ENCODE measurements at places on chromosomes 7 and 10. TPM values are rescaled to one million over a fixed set of nuclear protein-coding genes. Genes with fewer than 3 reads are reported as not detected.
A peak's percentile ranks its signal among the peaks of the same experiment; 100 is the strongest.

- no peak overlapping the region for H3K27ac ChIP-seq
- no peaks in the 10 kb centered on the region for H3K36me3 ChIP-seq
- H3K4me3 ChIP-seq, result no peak overlapping the region
- no peaks in the 10 kb centered on the region for H3K27me3 ChIP-seq
These were observed 50.3 kb upstream of the MET start for GRCh38 chr7:116621649-116622048.

GRCh38 chr7:151139071-151139790, 28.3 kb downstream of the GBX1 start:
- H3K36me3 ChIP-seq, result no peaks in the 10 kb centered on the region
- H3K27ac ChIP-seq, result no peak overlapping the region
- H3K4me1 ChIP-seq, result no peaks in the 10 kb centered on the region
- H3K4me3 ChIP-seq, result no peak overlapping the region
- H3K27me3 ChIP-seq, result no peaks in the 10 kb centered on the region
- peak; percentile 22 for DNase-seq

- no peak overlapping the region for H3K27ac ChIP-seq
- no peaks in the 10 kb centered on the region for H3K27me3 ChIP-seq
- no peak for DNase-seq
- H3K36me3 ChIP-seq, result no peaks in the 10 kb centered on the region
- no peak overlapping the region for H3K4me3 ChIP-seq
These were observed 17.2 kb upstream of the SLK start for GRCh38 chr10:103949728-103950127.

- H3K4me1 ChIP-seq, result peaks cover 6% of the 10 kb centered on the region
- no peaks in the 10 kb centered on the region for H3K27me3 ChIP-seq
- no peak overlapping the region for H3K27ac ChIP-seq
- DNase-seq, result no peak
- H3K4me3 ChIP-seq, result no peak overlapping the region
These were observed 4.4 kb downstream of the ETV1 start for GRCh38 chr7:13984831-13985685.

DNA sequence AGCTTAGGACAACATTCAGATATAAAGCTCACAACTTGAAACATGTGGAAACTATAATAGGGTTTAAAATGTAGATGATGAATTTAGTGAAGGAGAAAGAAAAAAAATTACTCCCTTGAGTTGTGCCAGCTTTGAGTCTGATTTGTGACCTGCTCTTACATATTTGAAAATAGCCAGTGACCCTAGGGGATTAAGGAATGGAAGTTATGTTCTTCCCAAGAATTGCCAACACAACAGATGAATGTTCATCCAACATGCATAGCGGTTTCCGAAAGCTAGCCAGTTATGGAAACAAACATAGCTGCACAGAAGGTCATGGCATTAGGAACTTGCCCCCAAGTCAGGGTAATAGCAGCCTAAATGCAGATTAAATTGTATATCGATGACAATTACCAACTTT, 10.8 kb downstream of the TMEM196 start:
- no peak overlapping the region for H3K4me3 ChIP-seq
- no peak overlapping the region for H3K27ac ChIP-seq
- no peaks in the 10 kb centered on the region for H3K36me3 ChIP-seq
- DNase-seq, result no peak
- no peaks in the 10 kb centered on the region for H3K4me1 ChIP-seq

- H3K27ac ChIP-seq, result no peak overlapping the region
- H3K36me3 ChIP-seq, result peaks cover 1% of the 10 kb centered on the region
- DNase-seq, result no peak
- H3K4me1 ChIP-seq, result peaks cover 45% of the 10 kb centered on the region
- peak overlapping the region; percentile 70 for H3K4me3 ChIP-seq
- no peaks in the 10 kb centered on the region for H3K27me3 ChIP-seq
These were observed 431 bp downstream of the ZYX start for GRCh38 chr7:143381427-143382125.

- H3K27ac ChIP-seq, result no peak overlapping the region
- no peak for DNase-seq
- no peak overlapping the region for H3K4me3 ChIP-seq
- H3K4me1 ChIP-seq, result no peaks in the 10 kb centered on the region
These were observed 9.0 kb downstream of the ADGRA1 start for GRCh38 chr10:133096616-133097269.

DNA sequence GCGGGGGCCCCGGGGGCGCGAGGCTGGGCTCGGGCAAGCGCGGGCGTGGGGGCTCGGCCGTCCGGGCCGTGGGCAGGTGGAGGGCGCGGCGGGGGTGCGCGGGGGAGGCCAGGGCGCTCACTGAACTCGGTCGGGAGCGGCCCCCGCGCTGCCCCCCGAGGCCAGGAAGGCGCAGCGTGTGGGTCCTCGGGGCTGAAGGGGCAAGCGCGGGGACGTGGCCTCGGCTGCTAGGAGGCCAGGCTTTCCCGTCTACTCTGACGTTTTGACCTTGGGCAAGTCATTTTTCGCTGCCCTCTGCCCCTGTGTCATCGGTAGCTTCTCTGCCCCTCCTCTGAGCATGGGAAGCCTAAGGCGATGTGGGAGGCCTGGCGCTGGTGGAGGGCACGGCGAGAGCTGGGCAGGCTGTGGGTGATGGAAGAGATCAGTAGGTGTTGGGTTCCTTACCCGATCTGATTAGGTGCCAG, 441 bp downstream of the FBH1 start:
- H3K4me3 ChIP-seq, result peak overlapping the region; percentile 74
- peak; percentile 45 for DNase-seq
- H3K27me3 ChIP-seq, result no peaks in the 10 kb centered on the region
- no peaks in the 10 kb centered on the region for H3K36me3 ChIP-seq

- H3K27ac ChIP-seq, result no peak overlapping the region
- H3K4me1 ChIP-seq, result peaks cover 16% of the 10 kb centered on the region
- H3K36me3 ChIP-seq, result no peaks in the 10 kb centered on the region
- H3K4me3 ChIP-seq, result no peak overlapping the region
- no peaks in the 10 kb centered on the region for H3K27me3 ChIP-seq
- DNase-seq, result no peak
These were observed 20.2 kb downstream of the MCU start for GRCh38 chr10:72712136-72712535.

DNA sequence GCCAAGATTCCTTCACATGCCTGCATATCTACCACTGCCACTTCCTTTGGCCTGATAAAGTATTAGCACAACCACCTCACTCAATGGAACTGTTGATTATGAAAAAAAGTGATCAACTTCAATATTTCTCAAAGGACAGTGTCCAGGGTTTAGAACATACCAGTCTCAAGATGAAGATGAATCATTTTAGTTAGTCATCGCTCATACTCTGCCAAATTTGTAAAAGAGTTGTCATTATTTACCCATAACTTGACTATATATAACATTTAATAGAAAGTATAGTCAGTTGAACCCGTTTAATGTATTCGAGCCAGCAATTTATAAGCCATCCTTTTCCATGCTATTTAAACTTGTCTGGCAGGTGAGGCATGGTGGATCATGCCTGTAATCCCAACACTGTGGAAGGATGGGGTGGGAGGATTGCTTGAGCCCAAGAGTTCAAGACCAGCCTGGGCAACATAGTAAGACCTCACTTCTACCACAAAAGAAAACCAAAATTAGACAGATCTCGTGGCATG, 33.2 kb downstream of the SPAM1 start:
- H3K27me3 ChIP-seq, result no peaks in the 10 kb centered on the region
- H3K27ac ChIP-seq, result no peak overlapping the region
- DNase-seq, result no peak
- H3K4me3 ChIP-seq, result no peak overlapping the region
- H3K4me1 ChIP-seq, result no peaks in the 10 kb centered on the region

Gene CTTNBP2
- total RNA-seq, result 3.2 TPM

Gene ASZ1
- not detected for total RNA-seq

Gene PIK3CG
- not detected for total RNA-seq

Gene TAS2R3
- 2.3 TPM for total RNA-seq

Gene CNTNAP2
- 42.5 TPM for total RNA-seq

Measured in Caco-2 (cell line).